Stimulated activated CD4-positive, alpha-beta T cell treated with anti-CD3 and anti-CD28 coated beads, Interleukin-15, amount 100 ng/mL, for 1 hour (primary cell): ENCODE measurements at places on chromosomes 6 and 20.
A peak's percentile ranks its signal among the peaks of the same experiment; 100 is the strongest.

DNA sequence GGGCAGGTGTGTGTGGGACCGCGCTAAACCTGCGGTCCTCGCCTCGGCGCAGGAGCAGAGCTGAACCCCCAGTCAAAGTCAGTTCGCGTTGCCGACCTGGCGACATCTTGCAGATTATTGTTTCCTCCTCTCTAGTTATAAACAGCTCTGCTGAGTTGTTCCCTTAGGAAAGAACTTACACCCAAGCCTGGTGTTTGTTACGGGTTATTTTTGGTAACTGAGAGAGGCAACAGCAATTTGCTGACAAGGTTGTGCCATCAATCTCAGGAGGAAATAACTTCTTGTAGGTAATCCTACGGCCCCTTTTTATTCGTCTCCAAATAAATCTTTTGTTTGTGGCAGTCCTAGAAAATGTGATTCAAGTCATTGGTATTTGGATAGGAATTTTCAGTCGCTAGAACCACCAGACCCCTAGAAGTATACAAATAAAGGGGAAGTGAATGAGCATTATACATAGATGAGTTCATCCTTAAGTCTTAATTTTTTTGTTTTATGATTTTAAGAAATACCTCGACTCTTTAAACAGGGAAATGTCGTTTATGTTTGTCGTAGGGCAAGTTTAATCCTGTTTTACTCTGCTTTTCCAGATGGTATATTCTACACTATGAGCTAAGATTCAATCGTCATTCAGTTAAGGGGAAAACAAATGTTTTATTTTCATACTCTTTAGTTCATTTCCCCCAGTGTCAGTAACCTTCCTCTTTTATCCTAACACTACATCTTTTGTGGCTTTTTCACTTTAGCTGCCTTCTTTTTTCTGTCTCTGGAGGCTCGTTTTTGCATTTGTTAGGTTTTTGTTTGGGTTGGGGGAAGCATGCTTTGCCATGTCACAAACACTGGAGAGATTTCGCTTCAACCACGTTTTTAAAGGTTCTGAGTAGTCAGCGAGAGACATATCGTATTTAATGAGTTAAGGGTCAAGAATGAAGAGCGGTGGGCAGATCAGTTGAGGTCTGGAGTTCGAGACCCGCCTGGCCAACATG, 1.2 kb downstream of the PM20D2 start:
- no peak for DNase-seq

GRCh38 chr6:101393251-101393828, at the start of gene GRIK2:
Gene GRIK2 (plus strand): TSS chr6:101393708.
- DNase-seq = no peak

DNA sequence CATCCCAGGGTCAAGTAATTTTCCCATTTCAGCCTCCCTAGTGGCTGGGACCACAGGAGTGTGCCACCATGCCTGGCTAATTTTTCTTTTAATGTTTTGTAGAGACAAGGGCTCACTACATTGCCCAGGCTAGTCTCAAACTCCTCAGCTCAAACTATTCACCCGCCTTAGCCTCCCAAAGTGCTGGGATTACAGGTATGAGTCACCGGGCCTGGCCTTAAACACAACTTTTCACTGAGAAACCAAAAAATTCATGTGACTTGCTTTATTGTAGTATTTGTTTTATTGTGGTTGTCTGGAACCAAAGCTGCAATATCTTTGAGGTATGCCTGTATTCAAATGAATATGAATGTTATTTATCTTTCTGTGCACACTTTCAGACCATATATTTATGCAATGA, 72.2 kb downstream of the RWDD2A start:
- DNase-seq = no peak

GRCh38 chr20:46361381-46361780, 45.0 kb downstream of the ELMO2 start:
- DNase-seq = no peak

DNA sequence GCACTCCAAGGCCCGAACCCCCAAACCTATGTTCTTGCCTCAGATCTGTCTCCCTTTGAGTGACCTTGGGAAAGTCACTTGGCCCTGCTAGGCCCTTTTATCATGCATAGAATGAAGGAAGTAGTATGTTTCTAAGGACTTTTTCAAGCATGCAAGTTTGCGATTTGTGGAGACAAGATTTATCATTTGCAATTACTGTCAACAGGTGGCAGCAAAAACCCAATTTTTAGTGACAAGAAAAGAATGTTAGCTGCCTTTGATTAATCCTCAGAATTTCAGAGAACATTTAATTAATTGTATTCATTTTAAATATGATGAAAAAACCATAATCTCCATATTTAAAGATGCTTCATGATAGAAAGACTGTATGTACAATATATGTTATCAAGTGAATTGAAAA, 28.3 kb upstream of the PREP start:
- DNase-seq = no peak

DNA sequence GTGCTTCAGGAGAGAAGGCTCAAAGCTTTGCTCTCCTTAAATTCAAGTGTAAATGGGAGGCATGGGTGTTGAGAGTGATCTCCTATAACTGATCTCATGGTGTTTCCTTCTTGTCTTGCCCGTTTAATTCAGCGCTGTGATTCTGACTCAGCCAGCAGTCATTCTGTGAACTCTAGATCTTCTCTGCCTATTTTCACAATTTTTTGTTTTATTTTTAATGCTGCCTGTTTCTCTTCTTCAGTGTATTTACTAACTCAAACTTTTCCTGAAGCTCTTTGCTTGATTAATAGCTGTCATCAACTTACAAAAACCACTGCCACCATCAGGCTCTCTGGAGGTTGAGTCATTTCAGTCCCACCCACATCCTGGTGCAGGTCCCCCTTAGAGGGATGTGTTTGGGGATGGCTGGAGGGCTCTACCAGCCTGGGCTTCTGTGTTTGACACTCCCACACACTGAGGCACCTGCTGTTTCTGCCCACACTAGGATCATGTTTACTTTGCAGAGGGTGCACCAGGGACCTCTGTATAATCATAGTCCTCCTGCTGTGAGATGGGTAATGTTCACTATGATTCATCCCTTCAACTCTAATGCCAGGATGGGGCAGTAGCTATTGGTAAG, 94.0 kb downstream of the SHLD1 start:
- peak; percentile 27 for DNase-seq

DNA sequence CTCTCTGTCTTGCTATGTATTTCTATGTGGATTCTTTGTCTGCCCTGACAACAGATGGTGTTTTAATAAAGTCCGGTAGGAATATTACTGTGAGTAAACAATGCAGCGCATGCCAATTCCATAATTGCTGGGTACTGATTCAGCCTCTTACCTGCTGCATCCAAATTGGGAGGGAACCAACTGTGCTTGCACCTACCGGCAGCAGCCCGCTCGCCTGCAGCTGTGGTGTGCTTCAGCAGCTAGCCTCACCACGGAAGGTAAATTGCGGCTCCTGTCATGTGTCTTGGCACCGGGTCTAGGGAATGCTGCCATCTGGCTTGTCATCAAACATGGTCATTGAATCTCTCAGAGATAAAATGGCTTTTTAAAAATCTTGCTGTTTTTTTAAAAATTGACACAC, 704.8 kb upstream of the SLC35B3 start:
- no peak for DNase-seq

DNA sequence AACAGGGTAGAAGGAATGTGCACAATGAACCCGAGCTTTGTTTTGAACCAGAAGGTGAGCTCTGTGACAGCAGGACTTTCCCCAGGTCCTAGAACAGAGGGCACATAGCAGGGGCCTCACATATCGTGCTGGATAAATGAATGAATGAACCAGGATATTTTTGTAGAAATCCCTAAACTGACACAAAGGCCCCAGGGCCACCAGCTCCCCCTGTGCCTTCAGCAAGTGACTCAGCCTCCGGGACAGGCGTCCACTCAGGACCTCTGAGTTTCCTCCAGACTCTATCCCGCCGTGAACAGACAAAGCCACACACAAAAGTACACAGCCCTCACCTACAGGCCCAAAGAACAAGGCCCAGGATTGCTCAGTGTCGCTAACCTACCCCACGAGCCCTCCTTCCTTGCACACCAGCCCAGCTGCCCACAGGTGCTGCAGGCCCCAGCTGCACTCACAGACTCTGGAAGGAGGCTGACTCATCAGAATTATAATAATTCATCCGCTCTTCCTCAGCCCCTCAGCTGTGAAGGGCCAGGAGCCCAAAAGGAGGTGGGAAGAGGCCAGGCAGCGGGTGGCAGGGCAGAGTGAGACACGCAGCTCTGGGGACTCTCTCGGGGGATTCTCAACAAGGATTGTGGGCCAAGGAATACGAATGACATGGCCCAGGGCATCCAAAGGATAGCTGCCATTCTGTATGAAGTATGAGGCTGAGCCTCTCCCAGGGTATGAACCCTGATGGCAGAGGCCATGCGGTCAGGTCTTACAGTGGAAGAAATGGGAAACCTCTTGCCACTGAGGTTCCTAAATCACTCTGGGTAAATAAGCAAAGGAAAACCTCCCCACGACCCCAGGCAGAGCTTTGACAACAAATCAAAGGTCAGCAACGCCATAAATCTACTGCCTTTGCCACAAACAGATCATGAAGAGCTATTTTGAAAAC, 40.9 kb downstream of the SUMO4 start:
- DNase-seq = no peak

- no peak for DNase-seq
Measured at GRCh38 chr6:71527886-71528285, 239.3 kb downstream of the OGFRL1 start.

- no peak for DNase-seq
Measured at GRCh38 chr6:122222761-122223160, 176.7 kb upstream of the HSF2 start.

- DNase-seq = no peak
Measured at GRCh38 chr6:15554728-15555100, 108.1 kb downstream of the DTNBP1 start.

DNA sequence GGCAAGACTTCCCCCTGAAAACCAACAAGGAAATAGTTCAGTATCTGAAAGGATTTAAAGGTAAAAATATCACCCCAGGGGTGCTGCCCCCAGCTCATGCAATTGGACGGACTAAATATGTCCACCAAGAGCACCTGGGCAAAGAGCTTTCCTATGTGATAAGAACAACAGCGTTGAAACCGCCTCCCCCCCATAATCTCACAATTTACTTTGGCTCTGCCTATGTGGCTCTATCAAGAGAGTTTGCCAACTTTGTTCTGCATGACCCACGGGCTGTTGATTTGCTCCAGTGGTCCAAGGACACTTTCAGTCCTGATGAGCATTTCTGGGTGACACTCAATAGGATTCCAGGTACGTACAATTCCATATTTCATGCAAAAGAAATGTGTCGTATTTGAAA, 35.8 kb downstream of the GCNT2 start:
- no peak for DNase-seq

- DNase-seq = no peak
Measured at GRCh38 chr6:143583542-143584327, 72.2 kb upstream of the FUCA2 start.

- DNase-seq = no peak
Measured at GRCh38 chr20:32891926-32892660, 33.4 kb downstream of the EFCAB8 start.

DNA sequence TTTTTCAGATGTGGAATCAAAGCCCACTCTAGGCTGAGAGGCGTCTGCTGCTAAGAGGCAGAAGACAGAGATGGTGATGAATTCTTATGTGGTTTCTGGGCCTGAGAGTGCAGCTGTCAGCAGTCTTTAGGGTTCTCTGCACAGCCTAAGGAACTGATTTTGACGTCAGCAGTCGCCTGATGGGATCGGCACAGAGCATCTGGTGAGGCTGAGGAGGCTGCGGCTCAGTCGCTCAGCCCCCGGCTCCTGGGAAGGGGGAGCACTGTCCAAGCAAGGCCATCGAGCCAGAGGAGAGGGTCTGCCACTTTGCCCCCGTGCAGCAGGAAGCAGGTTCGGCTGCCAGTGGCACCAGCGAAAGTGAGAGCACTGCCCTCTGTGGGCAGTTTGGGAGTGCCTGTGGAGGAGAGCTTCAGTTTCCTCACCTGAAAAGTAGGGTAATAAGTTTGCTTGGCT, 92.5 kb downstream of the TCP11 start:
- no peak for DNase-seq

GRCh38 chr20:57803508-57804005, 93.7 kb upstream of the PMEPA1 start:
- no peak for DNase-seq

DNA sequence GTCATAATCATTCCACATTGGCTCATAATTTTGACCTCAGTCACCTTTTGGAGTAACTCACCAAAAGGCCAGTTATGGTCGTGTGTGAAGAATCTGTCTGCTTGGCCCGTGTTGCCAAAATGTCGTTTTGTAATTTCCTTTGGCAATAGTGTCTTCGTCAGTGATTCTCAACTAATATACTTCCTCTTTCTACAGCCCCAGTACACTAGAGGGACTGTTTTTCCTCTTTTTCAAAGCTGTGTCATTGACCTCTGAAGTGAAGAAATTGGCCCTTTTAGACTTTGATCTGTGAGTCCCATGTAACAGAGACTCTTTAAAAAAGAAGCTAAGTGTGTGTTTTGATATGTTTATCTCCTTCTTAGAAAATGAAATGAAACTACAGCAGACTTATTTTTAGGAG, 5.2 kb downstream of the FOXO3 start:
- no peak for DNase-seq

- no peak for DNase-seq
Measured at GRCh38 chr6:115592025-115592424, 468.7 kb downstream of the FRK start.

DNA sequence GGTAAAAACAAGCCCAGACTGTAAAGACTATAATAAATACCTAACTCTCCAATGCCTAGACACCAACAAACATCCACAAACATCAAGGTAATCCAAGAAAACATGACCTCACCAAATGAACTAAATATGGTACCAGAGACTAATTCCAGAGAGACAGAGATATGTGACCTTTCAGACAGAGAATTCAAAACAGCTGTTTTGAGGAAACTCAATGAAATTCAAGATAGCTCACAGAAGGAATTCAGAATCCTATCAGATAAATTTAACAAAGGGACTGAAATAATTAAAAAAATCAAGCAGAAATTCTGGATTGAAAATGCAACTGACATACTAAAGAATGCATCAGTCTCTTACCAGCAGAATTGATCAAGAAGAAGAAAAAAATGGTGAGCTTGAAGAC, 26.6 kb downstream of the NCOA6 start:
- DNase-seq = no peak
